ENCODE measurements at places on chromosomes 4 and X.

DNA sequence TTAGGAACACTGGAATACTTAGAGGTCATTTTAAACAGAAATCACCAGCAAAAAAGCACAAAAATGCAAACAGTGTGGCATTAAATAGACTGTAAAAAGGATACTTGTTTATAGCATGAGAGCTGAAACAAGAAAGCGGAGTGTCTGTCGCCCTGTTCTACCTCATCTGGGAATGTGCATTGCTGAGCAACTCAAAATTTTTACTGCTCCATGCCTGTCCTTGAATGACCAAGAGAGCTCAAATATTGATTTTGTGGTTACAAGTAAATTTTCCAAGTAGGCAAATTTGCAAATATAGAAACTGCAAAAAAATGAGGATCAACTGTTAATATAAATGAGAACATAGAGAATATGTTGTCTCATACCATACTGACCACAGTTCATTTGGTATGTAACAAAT, 25.5 kb downstream of the AP1AR start:
- no peak for DNase-seq

DNA sequence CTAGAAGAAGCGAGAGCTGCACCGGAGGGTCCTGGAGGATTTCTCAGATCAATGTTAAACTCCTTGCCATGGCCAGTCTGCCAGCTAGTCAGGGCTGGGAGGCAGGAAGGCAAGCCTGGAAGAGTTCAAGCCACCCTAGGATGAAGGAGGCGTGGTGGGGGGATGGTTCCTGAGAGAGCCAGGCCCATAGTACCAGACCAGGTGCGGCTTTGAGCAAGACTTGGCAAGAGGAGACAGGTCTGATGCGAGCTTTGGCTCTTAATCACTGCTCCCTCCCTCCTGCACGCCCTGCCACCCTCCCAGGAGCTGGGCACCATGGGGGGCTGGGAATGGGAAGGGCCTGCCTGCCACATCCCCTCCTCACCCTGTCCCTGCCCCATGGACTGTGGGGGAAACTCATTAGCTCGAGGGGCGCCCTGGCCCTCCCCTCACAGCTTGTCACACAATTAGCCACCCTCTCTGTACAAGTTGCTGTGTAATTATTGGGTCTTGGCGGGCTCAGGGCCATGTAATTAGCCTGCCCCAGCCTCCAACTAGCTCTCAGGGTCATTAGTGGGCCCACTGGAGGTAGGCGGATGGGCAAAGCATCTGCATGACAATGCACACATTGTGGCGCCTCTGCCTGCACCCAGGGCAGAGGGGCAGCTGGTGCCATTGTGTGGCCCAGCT, 50.3 kb downstream of the EFNB1 start:
- DNase-seq: no peak

- no peak for DNase-seq
These were observed 16.4 kb downstream of the PLP1 start for GRCh38 chrX:103792916-103793544.

DNA sequence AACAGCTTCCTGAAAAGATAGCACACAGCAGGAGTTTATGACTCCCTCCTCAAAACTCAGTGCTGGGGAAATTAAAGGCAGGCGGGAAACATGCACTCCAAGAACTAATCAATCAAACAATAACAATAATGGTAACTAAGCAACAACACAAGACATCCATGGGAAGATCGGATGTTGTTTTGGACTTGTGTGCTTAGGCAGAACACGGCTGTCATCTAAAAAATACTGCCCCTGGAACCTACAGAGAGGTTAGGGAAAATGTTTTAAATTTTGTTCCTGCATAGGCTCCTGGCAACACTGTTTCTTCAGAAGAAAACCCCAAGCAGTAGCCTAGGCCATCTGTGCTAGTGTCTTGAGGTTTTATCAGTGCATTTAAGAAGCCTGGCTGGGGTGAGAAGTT, 1378.2 kb downstream of the STIM2 start:
- no peak for DNase-seq

GRCh38 chr4:82069883-82070638, 303.7 kb downstream of the HNRNPD start:
- no peak for DNase-seq

DNA sequence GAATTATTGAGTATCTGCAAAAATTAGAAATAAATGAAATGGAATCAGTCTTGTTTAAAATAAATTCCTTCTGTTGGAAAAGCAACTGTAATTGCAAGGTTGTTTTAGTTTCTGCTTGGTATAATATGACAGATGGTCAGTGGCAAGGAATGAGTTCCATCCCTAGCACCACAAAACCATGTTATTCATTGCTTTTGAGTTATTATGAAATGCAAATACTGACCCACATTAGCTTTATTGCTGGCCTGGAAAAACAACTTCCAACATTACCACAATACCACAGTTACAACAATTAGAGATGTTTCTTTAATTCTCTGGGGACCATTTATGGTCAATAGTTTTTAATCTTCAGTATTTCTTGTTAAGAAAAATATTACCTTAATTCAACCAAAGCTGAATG, 194.4 kb downstream of the TMA16 start:
- DNase-seq: no peak

- no peak for DNase-seq
These were observed 2184.4 kb upstream of the TENM3 start for GRCh38 chr4:180058691-180059215.

- no peak for DNase-seq
These were observed 12.2 kb upstream of the NWD2 start for GRCh38 chr4:37232315-37232714.

DNA sequence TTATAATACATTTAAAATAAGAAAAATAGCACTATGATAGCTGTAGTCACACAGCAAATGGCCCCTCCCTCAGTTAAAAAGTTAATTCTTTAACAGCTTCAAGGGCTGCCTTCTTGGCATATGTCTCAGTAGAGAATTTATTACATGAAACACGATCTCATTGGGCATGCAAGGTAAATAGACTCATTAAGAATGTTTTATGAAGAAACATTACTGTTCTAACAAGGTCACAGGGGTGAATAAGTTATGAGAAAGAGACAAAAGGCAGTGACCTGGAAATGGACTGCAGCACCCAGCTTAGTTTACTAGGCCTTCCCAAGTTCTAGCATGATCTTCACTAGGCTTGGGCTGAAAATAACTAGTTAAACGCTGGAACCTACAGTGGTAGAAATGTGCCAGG, 277.7 kb downstream of the NR3C2 start:
- DNase-seq: no peak

GRCh38 chrX:358651-359143, 28.0 kb downstream of the PPP2R3B start:
- DNase-seq: no peak

GRCh38 chr4:58749206-58749605, 1639.0 kb upstream of the IGFBP7 start:
- DNase-seq: peak; percentile 59

All from NCI-H2029 (cell line).